ENCODE measurements at places on chromosomes 5 and 9.
A peak's percentile ranks its signal among the peaks of the same experiment; 100 is the strongest.

- DNase-seq, result no peak
Observed at GRCh38 chr5:57696389-57696769, 213.8 kb upstream of the ACTBL2 start.

DNA sequence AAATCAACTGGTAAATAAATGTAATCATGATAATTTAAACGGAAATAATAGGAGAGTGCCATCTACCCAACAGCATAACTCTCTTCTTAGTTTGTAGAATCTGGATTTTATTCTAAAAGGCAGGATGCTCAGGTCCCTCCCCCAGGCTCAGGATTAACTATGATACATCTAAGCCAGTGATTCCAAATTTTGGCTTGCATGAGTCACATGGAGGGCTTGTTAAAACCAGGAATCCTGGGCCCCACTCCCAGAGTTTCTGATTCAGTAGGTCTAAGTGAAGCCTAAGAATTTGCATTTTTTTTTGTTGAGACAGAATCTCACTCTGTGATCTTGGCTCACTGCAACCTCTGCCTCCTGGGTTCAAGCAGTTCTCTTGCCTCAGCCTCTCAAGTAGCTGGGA is 62.3 kb upstream of the ZFR start:
- peak; percentile 76 for DNase-seq

GRCh38 chr5:142679744-142680143 is 6.1 kb downstream of the FGF1 start:
- DNase-seq, result no peak

GRCh38 chr5:86671536-86671935 is 53.8 kb downstream of the COX7C start:
- DNase-seq, result no peak

DNA sequence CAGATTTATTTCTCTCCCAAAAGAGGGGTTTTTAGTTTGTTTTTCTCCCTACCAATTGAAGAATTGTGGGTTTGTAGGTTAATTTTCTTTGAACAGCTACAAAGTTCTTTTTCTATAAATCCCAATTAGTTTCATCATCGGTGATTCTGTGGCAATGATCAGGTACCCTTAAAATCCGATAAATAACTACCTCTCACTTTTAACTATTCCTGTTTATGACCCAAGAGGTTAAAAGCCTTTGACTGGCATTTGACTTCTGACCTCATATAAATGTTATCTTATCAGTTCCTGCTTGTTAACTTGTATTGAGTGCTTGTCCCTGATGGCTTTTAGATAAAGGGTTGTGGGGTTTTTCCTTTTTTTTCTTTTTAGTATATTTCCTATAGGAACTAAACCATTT is 124.4 kb upstream of the TMEM161B start:
- DNase-seq, result no peak

GRCh38 chr5:109958082-109958481 is 268.4 kb downstream of the MAN2A1 start:
- no peak for DNase-seq

DNA sequence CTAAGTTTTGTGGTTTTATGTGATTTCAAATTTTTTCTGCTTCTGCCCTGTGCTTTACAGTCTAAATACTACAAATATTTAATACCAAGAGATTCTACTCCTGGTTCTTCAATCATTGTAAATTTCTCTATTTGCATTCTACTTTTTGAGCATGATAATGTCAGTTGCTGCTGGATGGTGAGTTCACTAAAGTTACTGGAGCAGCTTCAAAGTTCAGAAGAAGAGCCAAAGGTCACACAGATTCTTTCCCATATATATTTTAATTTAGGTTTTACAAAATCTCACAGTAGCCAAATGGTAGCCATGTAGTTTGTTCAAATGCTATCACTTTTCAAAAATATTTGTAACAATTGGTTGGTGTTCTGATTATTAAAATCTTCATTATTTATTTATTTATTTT is 378.7 kb downstream of the TMEM232 start:
- DNase-seq, result no peak

GRCh38 chr5:174352681-174353080 is 307.2 kb downstream of the NSG2 start:
- no peak for DNase-seq

DNA sequence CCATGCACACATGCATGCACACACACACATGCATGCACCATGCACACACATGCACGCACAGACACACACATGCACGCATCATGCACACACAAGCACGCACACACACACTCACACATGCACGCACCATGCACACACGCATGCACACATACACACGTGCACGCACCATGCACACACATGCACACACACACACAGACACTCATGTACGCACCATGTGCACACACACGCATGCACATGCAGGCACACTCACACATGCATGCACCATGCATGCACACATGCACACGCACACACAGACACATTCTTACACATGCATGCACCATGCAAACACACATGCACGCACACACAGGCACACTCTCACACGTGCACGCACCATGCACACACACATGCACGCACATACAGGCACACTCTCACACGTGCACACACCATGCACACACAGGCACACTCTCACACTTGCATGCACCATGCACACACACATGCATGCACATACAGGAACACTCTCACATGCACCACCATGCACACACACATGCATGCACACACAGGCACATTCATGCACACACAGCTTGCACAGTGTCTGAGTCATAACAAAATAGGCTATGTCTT is 117.5 kb downstream of the TENT4A start:
- no peak for DNase-seq

DNA sequence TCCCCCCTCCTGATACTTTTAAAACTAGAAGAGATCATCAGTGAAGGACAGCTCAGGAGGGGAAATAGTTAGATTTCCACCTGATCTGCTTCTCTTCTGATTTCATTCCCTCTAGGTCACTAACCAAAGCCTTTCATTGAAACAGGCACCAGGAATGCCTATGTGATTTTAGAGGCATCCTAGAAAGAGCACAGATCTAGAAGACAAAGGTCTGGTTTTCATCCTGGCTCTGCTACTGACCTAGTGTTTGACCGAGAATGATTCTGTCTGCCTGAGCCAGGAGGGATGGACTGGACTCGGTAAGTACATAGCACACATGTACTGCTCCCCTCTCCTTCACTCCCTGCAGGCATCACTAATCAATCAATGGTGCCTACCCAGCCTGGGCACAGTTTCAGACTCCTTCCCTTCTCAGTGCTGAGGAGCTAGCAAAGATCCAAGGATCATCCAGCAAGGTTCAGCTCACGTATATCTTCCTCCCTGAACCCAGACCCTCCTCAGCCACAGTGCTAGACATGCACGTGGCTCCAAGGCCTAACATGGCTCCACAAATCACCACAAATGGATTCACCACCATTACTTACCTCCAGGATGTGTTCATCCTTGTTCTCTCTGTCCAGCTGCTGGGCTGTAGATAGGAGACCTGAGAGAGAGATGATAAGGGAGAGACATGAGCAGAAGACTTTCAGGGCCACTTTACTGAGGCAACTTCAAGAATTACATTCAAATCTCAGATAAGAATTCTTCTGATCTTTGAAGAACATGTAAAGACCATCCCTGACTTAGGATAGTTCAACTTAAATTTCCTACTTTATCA is 35.2 kb downstream of the FAT2 start:
- no peak for DNase-seq

DNA sequence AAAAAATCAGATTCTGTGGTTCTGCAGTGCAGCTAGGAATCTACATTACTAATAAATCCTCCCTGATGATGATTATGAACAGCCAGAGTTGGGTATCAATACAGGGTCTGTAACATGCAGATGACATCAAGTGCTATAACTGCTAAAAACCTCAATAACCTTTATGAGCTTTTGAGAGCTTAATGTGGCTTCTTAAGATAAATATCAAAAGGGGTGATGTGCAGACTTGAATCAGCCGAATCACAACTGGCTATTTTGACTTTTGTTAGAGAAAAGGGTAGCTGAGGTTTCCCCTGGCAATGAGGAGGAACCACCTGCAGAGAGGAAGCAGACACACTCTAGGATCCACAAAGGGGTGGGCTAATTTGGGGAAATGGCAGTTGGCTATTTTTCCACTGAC is 30.2 kb downstream of the CAPSL start:
- DNase-seq, result no peak

GRCh38 chr5:13317654-13318053 is 626.8 kb downstream of the DNAH5 start:
- DNase-seq, result no peak

GRCh38 chr5:111927191-111927590 is 170.2 kb upstream of the NREP start:
- peak; percentile 8 for DNase-seq
